ENCODE measurements at places on chromosomes 13 and 19.

GRCh38 chr13:113771709-113772331, 12.8 kb downstream of the TMEM255B start:
- no peak for DNase-seq

DNA sequence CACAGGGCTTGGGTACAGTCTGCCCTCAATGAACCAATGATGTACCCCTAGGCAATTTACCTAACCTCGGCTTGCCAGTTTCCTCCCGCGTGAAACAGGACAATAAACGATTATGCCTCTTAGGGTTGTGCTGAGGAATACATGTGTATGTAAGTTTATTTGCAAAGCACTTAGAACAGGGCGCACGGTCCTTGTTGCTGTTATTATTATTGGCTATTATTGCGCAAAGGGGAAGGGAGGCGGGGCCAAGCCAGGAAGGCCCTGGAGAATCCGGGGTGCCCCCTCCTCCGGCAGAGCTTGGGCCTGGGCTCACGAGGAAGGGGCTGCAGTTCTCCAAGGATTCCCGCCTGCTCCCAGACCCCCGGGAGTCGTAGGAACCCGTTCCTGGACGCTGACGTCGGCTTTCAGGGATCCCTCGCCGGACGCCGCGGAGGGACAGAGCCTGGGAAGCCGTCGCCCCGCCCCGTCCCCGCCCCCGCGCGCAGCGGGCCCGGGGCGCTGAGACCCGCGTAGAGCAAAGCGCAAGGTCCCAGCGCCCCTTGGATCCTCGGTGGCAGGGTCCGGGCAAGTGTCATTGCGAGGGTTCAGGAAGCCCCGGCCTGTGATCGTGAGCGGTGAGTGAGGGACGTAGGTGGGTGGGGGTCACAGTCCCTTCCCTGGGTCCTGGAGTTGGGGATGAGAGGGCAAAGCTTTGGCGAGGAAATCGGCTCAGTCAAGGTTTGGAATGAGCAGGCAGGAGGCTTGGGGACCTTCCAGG, at the start of gene TMEM91:
TSS of gene TMEM91 (plus strand) at position 293 of the 757 bp plus-strand sequence. CDS start 1,777 bp downstream, outside the sequence.
- DNase-seq: peak; percentile 54

- DNase-seq: no peak
Measured at GRCh38 chr13:19581675-19582074, 20.3 kb upstream of the TPTE2 start.

GRCh38 chr13:51549050-51549449, 35.2 kb upstream of the WDFY2 start:
- DNase-seq: no peak

DNA sequence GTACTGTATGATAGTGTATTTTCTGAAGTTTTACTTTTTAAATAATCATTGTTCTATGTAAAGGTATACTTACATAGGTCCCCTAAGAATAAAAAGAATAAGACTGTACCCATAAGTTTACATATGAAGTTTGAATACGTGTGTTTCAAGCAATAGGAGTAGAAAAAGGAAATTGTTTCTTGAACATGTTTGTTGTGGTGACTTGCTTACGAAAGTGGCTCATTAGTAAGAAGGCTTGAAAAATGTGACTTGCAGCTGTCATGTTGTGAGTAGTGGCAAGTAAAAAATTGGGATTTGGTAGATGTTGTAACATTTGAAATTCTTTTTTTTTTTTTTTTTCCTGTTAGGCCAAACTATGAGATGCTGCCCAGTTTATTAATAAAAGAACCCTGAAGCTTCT, 203.3 kb downstream of the LMO7 start:
- no peak for DNase-seq

GRCh38 chr13:95385798-95386197, 84.5 kb upstream of the ABCC4 start:
- DNase-seq: no peak

DNA sequence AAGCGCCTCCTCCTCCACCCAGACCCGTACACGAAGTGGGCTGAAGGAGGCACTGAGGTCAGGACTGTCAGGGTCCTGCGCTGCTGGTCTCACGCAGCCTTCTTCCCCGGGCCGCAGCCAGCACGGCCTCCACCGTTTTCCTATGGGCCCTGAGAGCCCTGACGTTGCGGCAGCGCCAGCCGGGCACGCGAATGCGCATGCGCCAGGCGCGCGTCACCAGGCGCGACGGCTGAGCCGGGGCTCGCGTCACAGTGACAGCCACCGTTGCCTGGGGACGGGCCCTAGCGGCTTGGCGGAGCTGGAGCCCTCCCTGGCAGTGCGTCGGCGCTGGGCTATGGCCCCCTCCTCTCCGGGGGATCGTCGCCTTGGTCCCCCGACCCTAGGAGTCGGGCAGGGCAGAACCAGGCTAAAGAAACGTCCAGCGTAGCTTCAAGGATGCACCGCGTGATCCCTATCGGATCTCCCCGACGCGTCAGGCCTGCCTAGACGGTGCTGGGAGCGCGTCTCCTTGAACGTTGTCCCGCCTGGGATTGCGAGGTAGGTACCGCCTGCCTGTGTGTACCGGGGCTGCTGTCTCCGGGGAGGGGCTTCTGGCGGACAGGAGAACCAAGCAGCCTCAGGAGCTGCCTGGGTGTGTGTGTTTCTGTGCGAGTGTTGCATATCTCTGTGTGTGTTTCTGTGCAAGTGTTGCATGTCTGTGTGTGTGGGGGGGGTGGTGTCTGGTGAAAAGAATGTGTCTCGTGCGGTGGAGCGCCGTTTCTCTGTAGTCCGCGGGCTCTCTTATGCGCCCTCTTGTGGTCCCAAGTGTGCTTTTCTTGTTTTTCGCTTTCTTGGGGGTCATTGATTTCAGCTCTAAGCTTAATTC, 43.2 kb downstream of the ZNF571 start:
- DNase-seq: peak; percentile 75

DNA sequence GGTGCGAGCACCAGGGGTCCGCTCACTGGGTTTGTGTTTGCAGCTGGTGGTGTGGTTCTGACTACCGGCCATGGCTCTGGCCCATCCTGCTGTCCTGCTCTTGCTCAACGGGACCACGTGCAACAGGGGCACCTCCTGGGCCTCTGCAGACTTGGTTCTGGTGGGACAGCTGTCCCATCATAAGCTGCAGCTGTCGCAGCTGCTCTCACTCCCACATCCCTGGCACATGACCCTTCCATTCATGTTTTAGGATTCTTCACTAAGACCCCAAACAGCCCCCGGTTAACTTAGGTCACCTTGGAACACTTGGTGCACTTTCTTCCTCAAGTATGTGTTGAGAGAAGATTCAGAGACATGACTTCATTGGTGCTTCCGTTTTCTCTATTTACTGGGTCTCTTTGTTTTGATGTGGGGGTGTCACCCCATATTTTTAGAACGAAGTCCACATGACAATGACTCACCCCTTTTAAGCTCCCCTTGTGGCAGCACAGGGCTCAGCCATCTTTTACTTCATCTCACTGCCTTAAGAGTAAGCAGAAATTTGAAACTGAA, 68.4 kb upstream of the ARHGEF7 start:
- no peak for DNase-seq

- no peak for DNase-seq
Measured at GRCh38 chr13:76939215-76939614, 9.1 kb upstream of the ACOD1 start.

DNA sequence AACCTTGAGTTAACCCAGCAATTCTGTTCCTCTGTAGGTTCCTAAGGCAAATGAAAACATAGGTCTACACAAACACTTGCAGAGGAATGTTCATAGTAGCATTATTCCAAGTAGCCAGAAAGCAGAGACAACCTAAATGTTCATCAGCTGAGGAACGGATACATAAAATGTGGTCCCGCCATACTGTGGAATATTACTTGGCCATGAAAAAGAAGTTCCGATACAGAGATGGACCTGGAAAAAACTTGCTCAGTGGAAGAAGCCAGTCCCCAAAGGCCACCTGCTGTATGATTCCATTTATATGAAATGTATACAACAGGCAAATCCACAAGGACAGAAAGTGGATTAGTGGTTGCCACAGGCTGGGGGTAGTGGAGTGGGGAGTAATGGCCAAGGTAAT, 53.0 kb downstream of the ARHGEF18 start:
- DNase-seq: no peak

DNA sequence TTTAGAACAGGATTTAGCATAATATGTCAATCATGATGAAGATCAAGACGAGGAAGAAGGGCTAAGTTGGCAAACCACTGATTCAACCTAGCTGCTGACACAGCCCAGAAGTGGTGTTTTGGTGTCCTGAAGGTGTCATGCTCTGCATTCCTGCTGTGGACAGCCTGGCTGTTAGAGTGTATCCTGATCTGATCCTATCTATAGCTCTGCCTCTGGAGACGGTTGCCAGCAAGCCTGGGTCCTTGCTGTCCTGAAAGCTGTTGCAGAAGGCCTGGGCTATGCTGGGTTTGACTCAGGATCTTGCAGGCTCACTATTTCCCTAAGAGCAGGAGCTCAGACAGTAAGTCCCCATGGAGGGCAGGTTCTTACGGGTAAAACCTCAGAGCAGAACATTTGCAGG, 416.4 kb downstream of the TSHZ3 start:
- DNase-seq: no peak

GRCh38 chr19:40134866-40135265, 44.1 kb upstream of the ZNF780A start:
- no peak for DNase-seq

DNA sequence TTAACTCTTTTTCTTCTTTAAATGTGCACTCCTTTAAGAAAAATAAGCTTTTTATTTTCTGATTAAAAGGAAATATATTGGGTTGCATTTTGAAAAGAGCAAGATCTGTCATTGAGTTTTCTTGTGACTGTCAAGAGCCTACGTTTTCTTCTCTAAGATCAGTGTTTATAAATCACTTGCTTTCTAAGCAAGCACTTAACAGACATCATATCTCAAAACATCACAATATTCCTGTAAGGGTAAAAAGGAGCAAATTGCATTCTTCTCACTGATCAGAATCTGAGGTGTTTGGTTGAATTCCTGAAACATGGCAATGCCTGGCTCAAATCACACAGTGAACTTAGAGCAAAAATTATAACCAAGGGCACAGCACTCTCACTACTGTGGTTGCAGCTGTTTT, 231.3 kb downstream of the PCDH17 start:
- DNase-seq: no peak

DNA sequence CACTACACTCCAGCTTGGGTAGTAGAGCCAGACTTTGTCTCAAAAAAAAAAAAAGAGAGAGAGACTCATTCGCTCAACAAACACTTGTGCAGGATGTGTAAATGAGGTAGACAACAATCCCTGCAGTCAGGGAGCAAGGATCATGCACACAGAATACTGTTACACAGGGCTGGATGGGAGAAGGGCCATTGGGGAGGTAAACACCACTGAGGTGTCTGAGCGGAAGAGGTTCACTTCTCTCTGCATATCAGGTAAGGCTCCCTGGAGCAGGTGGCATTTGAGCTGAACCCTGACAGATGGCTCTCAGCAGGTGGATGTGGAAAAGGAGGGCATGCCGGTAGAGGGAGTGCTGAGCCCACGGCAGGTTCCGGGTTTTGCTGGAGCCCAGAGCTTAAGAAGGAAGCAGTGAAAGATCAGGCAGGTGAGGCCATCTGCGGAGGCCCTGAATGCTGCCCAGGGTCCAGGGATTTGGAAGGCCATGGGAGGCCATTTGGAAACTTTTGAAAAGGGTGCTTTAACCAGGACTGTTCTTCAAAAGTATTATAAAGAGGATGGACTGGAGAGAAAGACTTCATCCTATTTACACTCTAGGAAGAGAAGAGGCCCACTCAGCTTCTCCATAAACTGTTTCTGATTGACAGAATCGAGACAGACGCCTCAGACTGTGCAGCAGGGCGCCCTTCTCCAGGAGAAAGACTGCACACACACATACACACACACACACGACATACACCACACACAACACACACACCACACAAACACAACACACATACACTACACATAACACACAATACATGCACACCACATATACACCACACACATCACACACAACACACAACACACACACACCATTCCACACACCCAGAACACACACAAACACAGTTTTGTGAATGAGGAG, 199.4 kb downstream of the USP12 start:
- no peak for DNase-seq

- no peak for DNase-seq
Measured at GRCh38 chr13:93640452-93640851, 413.8 kb downstream of the GPC6 start.

DNA sequence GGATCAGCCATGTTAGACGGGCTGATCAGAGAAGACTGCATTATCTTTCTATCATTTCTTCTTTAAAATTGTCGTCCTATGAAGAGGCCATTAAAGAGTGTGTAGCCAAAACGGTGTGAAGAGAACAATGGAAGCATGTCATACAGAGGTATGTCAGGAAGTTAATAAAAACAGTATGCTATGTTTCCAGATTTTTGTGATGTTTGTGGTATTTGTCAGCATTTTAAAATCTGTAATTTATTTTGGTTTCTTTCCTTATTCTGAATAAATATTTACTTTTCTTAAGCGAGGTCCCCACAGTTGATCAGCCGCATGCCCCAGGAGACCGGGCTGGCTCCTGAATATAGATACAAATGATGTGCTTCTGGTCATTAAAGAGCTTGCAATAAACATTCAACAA, 142.9 kb upstream of the SERP2 start:
- DNase-seq: no peak

DNA sequence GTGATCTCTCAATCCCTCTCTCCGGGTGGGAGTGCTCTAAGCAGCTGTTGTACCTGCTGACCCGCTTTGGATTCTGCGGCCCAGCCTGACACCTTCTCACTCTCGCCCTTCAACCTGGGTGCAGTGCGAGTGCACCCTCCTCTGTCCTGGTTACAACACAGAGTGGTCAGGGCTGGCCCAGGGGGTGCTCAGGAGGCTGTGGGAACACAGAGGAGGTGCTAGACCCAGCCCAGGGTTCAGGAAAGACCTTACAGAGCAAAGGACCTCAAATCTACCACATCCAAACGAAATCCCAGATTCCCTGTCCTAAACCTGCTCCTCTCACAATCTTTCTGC, 23.7 kb downstream of the ZNF175 start:
- no peak for DNase-seq

- no peak for DNase-seq
Measured at GRCh38 chr13:41006306-41006705, 12.8 kb downstream of the ELF1 start.

DNA sequence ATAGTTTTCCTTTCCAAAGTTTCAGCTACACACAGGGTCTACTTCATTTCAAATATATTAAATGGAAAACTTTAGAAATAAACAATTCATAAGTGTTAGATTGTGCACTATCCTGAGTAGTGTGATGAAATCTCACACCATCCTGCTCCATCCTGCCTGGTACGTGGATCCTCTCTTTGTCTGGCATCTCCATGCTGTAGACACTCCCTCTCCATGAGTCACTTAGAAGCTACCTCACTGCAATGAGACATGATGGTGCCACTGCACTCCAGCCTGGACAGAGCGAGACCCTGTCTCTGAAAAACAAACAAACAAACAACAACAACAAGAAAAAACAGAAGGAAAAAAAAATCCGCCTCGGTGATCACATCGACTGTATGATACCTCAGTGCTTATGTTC, 191.8 kb downstream of the PCCA start:
- DNase-seq: no peak

GRCh38 chr19:13428352-13428751, 77.9 kb downstream of the CACNA1A start:
- peak; percentile 22 for DNase-seq

- peak; percentile 93 for DNase-seq
Measured at GRCh38 chr13:27960362-27961226, 8.5 kb downstream of the CDX2 start.

GRCh38 chr19:47508721-47509120, 6.1 kb downstream of the NAPA start:
- DNase-seq: no peak
